Kidney epithelial cell (primary cell): ENCODE measurements at places on chromosomes 3 and 15.

- no peak for DNase-seq
These were observed 42.7 kb downstream of the SH3BP5 start for GRCh38 chr3:15289661-15290060.

DNA sequence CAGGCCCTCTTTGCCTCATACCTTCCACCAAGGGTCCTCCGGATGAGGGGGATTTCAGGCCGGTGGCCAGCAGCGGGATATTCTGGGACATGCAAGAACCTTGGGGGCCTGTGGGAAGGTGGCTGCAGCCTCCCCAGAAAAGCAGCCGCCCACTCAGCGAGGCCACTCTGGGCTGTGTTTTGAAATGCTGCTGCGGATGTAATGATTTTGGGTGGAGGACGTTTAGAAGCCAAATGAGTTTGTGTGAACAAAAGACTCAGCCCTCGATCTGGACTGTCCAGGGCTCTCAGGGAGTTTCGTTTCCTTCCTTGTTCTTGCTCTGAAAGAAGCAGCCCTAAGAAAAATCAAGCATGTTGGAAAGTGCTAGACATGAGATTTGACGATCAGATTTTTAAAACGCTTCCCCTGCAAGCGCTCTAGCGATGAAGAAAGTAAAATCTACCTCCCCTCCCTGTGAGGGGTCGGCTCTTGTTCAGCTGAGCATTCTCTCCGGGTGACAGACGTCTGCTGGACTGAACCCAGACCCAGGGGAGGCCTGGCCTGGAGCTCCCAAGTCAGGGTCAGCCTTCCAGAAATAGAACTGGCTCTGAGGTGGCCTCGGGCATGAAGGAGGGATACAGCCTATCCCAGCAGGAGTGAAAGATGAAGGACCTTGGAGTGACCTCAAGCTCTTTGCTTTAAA, 12.9 kb downstream of the HEG1 start:
- no peak for DNase-seq

GRCh38 chr3:70421506-70421905, 109.1 kb upstream of the MDFIC2 start:
- no peak for DNase-seq

DNA sequence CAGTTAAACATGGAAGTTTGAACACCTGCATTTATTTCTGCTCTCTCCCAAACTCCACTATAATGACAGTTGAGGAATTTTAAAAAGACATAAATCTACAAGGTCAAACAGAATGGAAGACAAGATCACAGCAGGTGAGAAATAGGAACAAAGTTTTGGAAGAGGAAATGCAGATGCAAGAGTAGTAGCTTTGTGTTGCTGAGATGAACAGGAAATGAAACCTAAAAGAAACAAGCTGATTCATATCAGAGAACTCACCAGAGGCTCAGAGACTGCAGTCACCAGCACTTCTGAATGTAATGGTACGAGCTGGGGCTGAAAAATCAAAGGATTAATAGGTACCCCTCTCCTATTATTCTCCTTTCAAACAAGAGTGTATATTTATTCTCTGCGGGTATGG, 459.9 kb downstream of the RAP2B start:
- DNase-seq = no peak

- no peak for DNase-seq
These were observed 4.8 kb upstream of the PHGR1 start for GRCh38 chr15:40345867-40346578.

DNA sequence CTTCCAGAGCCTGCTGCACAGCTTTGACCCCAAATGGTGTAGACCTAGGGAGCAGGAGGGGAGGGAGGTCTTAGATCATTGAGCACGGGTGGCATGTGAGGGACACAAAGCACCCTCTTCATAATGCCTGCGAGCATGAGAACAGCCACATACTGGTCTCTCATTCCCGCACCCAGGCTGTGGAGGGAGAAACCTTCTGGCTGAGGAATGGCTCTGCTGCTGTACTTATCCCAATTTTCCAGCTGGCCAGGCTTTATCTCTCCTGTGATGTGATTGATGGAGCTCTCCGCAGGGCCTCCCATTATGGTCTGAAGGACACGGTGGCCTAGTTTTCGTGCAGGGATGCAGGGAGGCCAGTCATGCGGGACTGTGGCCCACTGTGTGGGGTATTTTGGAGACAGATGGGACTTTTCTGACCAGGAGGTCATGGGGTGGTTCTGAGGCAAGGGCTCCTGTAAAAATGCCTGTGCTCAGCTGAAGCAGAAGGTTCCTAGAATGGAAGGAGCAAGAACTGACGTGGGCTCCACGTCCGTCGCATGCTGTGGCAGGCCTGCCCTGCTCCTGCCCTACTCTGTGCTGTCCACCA, 251.5 kb downstream of the PLCL2 start:
- DNase-seq = no peak
